Calu3 (cell line): ENCODE measurements at places on chromosomes 4 and X. TPM values are rescaled to one million over a fixed set of nuclear protein-coding genes. Genes with fewer than 3 reads are reported as not detected.

DNA sequence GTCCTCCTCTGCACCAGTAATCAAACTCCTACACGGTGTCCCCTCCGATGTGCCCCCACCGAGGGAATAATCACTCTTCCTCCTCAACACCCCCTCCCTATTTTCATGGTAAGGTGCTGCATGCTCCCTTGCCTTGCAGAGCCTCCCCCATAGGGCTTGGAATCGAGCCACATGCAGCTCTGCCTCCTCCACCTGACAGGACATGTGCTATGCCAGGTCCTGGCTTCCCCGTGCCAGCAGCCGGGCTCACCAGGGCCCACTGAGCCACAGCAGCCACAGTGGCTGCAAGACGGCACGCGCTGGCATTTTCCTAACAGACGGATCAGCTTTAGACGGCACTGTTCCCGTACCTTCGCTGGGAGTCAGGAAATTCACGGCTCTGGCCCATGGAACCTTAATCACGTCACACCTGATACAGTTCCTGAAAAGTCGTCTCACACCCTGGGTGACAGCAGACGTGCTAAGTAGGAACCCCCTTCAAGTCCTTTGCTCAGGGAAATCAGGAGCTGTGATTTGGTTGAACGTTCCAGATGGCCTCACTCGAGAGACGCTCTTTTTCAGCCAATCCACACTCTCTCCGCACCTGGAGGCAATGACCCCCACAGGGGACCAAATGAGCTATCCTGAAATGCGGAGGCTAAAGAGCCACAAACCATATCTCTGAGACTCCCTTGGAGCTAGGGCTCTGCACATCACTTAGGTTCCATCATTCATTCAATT, 63.2 kb downstream of the JAKMIP1 start:
- peaks cover 26% of the 10 kb centered on the region for H3K27me3 ChIP-seq
- no peak overlapping the region for H3K4me3 ChIP-seq
- no peak overlapping the region for H3K27ac ChIP-seq
- peaks cover 3% of the 10 kb centered on the region for H3K36me3 ChIP-seq

GRCh38 chrX:70429759-70430158, 6.6 kb downstream of the GDPD2 start:
- no peaks in the 10 kb centered on the region for H3K27me3 ChIP-seq
- no peak overlapping the region for H3K4me3 ChIP-seq
- H3K4me1 ChIP-seq: peaks cover 3% of the 10 kb centered on the region
- H3K36me3 ChIP-seq: peaks cover 14% of the 10 kb centered on the region

DNA sequence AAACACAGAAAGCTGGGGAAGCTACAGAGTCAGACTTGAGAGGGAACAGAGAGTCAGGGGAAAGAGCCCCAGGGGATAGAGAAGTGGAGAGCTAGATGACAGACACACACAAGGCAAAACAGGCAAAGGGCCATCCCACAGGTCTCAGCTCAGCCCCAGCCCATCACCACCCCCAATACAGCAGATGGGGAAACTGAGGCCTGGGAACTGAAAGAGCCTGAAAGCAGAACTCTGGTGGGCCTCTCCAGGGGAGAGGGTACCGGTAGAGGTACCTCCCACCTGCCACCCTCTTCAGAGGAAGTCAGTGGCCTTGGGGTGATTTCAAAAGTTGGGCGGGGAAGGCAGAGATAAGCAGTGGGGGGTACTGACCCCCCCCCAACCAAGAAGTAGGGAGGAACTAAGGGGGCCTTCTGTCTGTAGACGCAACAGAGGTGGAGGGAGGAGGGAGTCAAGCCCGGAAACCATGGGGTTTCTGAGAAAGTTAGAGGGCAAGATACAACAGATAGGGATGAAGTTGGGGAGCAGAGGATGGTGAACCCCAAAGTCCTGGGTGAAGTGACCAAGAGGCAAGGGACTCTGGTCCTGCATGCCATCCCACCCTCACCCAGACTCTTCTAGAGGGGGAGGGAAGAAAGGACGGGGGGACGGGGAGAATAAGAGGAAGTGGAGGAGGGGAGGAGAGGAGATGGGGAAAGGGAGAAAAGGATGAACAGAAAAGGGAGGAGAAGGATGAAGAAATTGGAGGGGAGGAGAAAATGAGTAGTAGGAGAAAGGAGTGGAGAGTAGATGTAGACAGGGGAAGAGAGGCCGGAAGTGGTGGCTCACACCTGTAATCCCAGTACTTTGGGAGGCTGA, 3.2 kb downstream of the GATA1 start:
- H3K4me1 ChIP-seq: peaks cover 7% of the 10 kb centered on the region
- no peak overlapping the region for H3K27ac ChIP-seq
- peaks cover 63% of the 10 kb centered on the region for H3K27me3 ChIP-seq
- DNase-seq: no peak
- H3K4me3 ChIP-seq: no peak overlapping the region
- peaks cover 5% of the 10 kb centered on the region for H3K36me3 ChIP-seq

- no peak overlapping the region for H3K4me3 ChIP-seq
- H3K27ac ChIP-seq: no peak overlapping the region
- H3K4me1 ChIP-seq: peaks cover 35% of the 10 kb centered on the region
- no peaks in the 10 kb centered on the region for H3K36me3 ChIP-seq
- no peak for DNase-seq
Observed at GRCh38 chr4:88104902-88105610, 53.4 kb downstream of the ABCG2 start.

- peaks cover 74% of the 10 kb centered on the region for H3K36me3 ChIP-seq
- no peaks in the 10 kb centered on the region for H3K27me3 ChIP-seq
- H3K4me1 ChIP-seq: peaks cover 56% of the 10 kb centered on the region
Observed at GRCh38 chr4:38672074-38672396, 8.0 kb downstream of the KLF3 start.

DNA sequence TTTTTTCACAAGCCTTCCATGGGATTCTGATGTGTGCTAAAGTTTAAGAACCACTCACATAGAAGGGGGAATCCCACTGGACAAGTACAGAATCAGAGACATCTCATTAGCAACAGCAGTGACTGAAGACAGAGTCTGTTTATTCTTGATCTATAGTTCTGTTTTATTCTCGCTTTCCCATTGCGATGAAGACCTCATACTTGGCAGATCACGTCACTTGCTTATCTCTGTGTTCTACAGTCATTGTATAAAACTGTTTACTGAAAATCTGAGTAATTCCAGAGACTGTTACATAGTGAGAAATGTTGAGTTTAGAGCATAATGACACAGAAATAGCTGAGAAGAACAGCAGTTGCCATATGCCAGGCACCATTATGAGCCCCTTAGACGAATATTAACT, 185.5 kb downstream of the PTTG2 start:
- no peak overlapping the region for H3K27ac ChIP-seq
- no peak for DNase-seq
- no peak overlapping the region for H3K4me3 ChIP-seq
- no peaks in the 10 kb centered on the region for H3K36me3 ChIP-seq

- peak overlapping the region; percentile 18 for H3K27ac ChIP-seq
- H3K4me1 ChIP-seq: peaks cover 23% of the 10 kb centered on the region
- no peak for DNase-seq
- H3K27me3 ChIP-seq: no peaks in the 10 kb centered on the region
Observed at GRCh38 chrX:18997916-18998315, 14.0 kb upstream of the PHKA2 start.

GRCh38 chr4:140499391-140499790, 1.3 kb upstream of the MGAT4D start:
- H3K36me3 ChIP-seq: no peaks in the 10 kb centered on the region
- peaks cover 89% of the 10 kb centered on the region for H3K27me3 ChIP-seq
- no peak for DNase-seq
- H3K4me3 ChIP-seq: no peak overlapping the region

DNA sequence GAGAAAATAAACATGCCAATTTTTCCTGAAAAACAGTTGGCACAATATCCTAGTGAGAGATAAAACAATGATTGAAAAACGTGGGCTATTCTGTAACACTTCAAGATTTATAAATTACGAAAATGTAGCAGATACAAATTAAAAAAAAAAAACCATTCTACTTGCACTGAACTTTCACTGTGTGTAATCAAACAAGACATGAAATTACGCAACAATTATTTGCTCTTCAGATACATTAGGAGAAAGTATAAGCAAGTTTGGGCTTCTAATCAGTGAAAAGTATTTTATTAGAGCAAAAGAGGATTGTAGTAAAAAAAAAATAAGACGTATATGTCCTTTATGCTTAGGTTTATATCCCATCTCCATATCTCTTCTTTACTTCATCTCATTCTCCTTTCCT, 320.4 kb downstream of the SPOCK3 start:
- H3K27me3 ChIP-seq: no peaks in the 10 kb centered on the region
- H3K27ac ChIP-seq: no peak overlapping the region
- no peak overlapping the region for H3K4me3 ChIP-seq

GRCh38 chrX:102723456-102723855, 2.9 kb downstream of the GPRASP3 start:
- no peak for DNase-seq
- no peak overlapping the region for H3K4me3 ChIP-seq
- H3K27me3 ChIP-seq: no peaks in the 10 kb centered on the region
- H3K27ac ChIP-seq: no peak overlapping the region

- no peaks in the 10 kb centered on the region for H3K36me3 ChIP-seq
- DNase-seq: no peak
- no peak overlapping the region for H3K27ac ChIP-seq
Observed at GRCh38 chr4:143251348-143251747, 66.6 kb downstream of the USP38 start.

- H3K4me3 ChIP-seq: no peak overlapping the region
- no peaks in the 10 kb centered on the region for H3K27me3 ChIP-seq
- DNase-seq: no peak
Observed at GRCh38 chr4:101806914-101807313, 16.4 kb downstream of the BANK1 start.

DNA sequence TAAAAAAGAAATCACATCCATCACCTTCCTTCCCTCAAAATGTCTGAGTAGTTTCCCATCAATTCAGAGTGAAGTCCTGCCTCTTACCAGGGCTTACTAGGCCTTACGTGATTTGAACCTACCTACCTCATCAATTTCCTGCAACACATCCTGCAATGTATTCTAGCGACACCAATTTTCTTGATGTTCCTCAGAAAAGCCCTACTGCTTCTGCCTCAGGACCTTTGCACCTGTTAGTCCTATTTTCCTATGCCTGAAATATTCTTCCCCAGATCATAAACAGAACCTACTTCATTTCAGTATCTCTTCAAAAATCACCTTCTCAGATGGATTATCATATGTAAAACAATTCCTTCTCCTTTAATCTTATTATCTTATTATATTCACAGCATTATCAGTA, 52.8 kb downstream of the ZAR1 start:
- H3K27me3 ChIP-seq: no peaks in the 10 kb centered on the region
- no peak overlapping the region for H3K4me3 ChIP-seq
- H3K27ac ChIP-seq: no peak overlapping the region
- no peak for DNase-seq
- H3K36me3 ChIP-seq: no peaks in the 10 kb centered on the region
- H3K4me1 ChIP-seq: no peaks in the 10 kb centered on the region

- no peak for DNase-seq
- H3K36me3 ChIP-seq: no peaks in the 10 kb centered on the region
- H3K4me3 ChIP-seq: no peak overlapping the region
- no peak overlapping the region for H3K27ac ChIP-seq
- H3K4me1 ChIP-seq: no peaks in the 10 kb centered on the region
Observed at GRCh38 chr4:3659131-3659530, 107.1 kb upstream of the ADRA2C start.

GRCh38 chr4:167032871-167033270, 201.4 kb downstream of the SPOCK3 start:
- peaks cover 12% of the 10 kb centered on the region for H3K4me1 ChIP-seq
- H3K36me3 ChIP-seq: no peaks in the 10 kb centered on the region
- DNase-seq: no peak
- H3K27me3 ChIP-seq: no peaks in the 10 kb centered on the region
- no peak overlapping the region for H3K4me3 ChIP-seq

DNA sequence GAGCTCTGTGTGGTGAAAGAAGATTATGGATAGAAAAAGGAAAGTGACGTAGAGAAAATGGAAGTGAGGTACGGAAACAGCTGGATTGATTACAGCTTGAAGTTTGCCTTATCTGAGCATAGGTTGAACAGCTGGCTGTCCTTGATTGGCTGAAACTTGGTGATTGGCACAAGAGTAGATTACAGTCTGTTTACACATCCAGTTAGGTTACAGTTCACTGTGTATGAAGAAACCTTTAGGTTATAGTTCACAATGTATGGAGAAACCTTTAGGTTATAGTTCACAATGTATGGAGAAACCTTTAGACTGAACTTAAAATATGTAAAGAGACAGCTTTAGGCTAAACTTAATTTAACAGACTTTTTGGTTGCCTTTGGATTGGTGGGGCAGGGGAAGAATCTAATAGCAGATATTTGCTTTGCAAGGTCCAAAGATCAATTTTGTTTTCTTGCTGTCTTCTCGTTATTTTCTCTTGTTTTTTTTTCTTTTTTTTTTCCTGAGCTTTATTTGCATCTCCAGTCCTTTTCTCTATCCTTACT, 15.6 kb upstream of the ART3 start:
- peaks cover 39% of the 10 kb centered on the region for H3K4me1 ChIP-seq
- peak; percentile 9 for DNase-seq
- H3K4me3 ChIP-seq: peak overlapping the region; percentile 1
- H3K36me3 ChIP-seq: no peaks in the 10 kb centered on the region
- peak overlapping the region; percentile 54 for H3K27ac ChIP-seq

GRCh38 chr4:47000406-47000805, 7.0 kb upstream of the GABRA4 start:
- no peaks in the 10 kb centered on the region for H3K4me1 ChIP-seq
- H3K27me3 ChIP-seq: no peaks in the 10 kb centered on the region
- H3K4me3 ChIP-seq: no peak overlapping the region
- DNase-seq: no peak
- no peaks in the 10 kb centered on the region for H3K36me3 ChIP-seq

- no peaks in the 10 kb centered on the region for H3K4me1 ChIP-seq
- no peaks in the 10 kb centered on the region for H3K27me3 ChIP-seq
- no peak overlapping the region for H3K4me3 ChIP-seq
- H3K27ac ChIP-seq: no peak overlapping the region
- H3K36me3 ChIP-seq: no peaks in the 10 kb centered on the region
Observed at GRCh38 chr4:28675582-28675981, 1814.9 kb downstream of the STIM2 start.

DNA sequence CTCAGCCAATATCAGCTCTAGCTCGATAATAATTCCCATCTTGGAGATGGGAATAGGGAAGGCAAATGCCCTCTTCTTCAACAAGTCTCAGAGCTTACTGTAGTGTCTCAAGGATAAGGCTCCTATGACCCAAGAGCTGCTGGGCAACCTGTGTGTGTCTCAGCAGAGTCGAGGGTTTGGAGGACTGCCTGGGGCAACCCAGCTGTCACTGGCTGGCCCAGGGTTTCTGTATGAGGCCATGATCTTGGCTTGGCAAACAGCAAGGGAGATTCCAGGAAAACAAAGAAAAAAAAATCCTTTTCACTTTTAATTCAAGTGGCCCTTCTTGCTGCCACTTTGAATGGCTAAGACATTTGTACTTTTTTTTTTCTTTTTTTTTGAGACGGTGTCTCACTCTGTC, 34.4 kb downstream of the TMSB4X start:
- no peaks in the 10 kb centered on the region for H3K27me3 ChIP-seq
- no peak overlapping the region for H3K27ac ChIP-seq
- peaks cover 66% of the 10 kb centered on the region for H3K4me1 ChIP-seq
- H3K36me3 ChIP-seq: no peaks in the 10 kb centered on the region

GRCh38 chr4:85720735-85721134, 245.8 kb downstream of the ARHGAP24 start:
- H3K4me3 ChIP-seq: no peak overlapping the region
- no peaks in the 10 kb centered on the region for H3K36me3 ChIP-seq
- H3K4me1 ChIP-seq: peaks cover 9% of the 10 kb centered on the region

KLHL4 gene
- total RNA-seq: not detected in 2 replicates

PCDH18 gene
- total RNA-seq: 0.24 and 0.49 TPM in 2 replicates

CTAG2 gene
- total RNA-seq: not detected in 2 replicates

NEUROG2 gene
- total RNA-seq: not detected in 2 replicates

ENOX2 gene
- 23.4 and 28.9 TPM in 2 replicates for total RNA-seq

DOK7 gene
- 2.7 and 3.3 TPM in 2 replicates for total RNA-seq

ARHGEF38 gene
- 16.6 and 22.8 TPM in 2 replicates for total RNA-seq

H2BW2 gene
- total RNA-seq: not detected in 2 replicates

SLITRK4 gene
- not detected in 2 replicates for total RNA-seq

ZFYVE28 gene
- 1.2 and 2.4 TPM in 2 replicates for total RNA-seq

REELD1 gene
- 1.2 TPM in 1 of 2 replicates, not detected in the other for total RNA-seq

CABS1 gene
- total RNA-seq: not detected in 2 replicates

CFAP47 gene
- total RNA-seq: 0.21 and 1.0 TPM in 2 replicates

XPNPEP2 gene
- not detected in 2 replicates for total RNA-seq

NDNF gene
- 0.29 and 0.66 TPM in 2 replicates for total RNA-seq

PDLIM3 gene
- total RNA-seq: 0.50 and 0.51 TPM in 2 replicates
